ENCODE measurements at places on chromosomes 7 and 10. TPM values are rescaled to one million over a fixed set of nuclear protein-coding genes. Genes with fewer than 3 reads are reported as not detected.

The TWIST1 gene
- 0.55 TPM for total RNA-seq

GRCh38 chr7:20283385-20283784, 47.3 kb upstream of the ITGB8 start:
- no peaks in the 10 kb centered on the region for H3K36me3 ChIP-seq
- H3K4me1 ChIP-seq: peaks cover 11% of the 10 kb centered on the region
- H3K27ac ChIP-seq: no peak overlapping the region
- no peak overlapping the region for H3K4me3 ChIP-seq
- peaks cover 3% of the 10 kb centered on the region for H3K27me3 ChIP-seq
- DNase-seq: no peak

DNA sequence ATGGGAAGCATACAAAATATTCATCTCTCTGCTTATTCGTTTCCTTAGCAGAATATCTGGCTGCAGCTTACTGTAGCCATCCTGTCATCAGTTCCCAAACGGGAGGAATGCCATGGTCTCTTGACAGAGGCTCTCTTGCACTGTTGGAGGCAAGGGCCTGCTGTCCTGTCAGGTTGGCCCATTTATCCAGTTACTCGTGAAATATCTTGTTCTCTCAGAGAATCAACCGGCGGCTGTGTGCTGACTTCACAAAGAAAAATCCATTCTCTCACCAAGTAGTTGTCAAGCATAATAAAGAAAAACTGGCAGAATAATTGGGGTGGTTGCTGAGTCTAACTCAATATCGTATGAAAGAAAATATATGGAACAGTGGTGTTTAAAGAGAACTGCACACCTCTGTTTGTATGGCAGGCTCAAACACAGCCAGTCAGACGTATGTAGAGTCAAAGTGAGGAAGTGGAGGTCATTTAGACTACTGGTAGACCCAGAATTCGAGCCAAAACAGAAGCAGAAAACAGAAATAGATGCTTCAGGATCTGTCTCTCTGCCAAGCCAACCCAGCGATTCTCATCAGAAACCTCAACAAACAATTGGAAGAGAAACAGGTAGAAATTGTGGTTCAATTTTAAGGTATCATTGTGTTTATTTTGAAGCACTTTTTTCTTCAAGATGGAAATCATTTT, 349.2 kb upstream of the PRKCQ start:
- peaks cover 30% of the 10 kb centered on the region for H3K36me3 ChIP-seq
- peak overlapping the region; percentile 100 for H3K27ac ChIP-seq
- peak overlapping the region; percentile 23 for H3K4me3 ChIP-seq
- peaks cover 57% of the 10 kb centered on the region for H3K4me1 ChIP-seq
- DNase-seq: no peak

GRCh38 chr7:3164380-3164792, 120.7 kb upstream of the CARD11 start:
- no peak overlapping the region for H3K4me3 ChIP-seq
- peaks cover 6% of the 10 kb centered on the region for H3K4me1 ChIP-seq
- H3K27me3 ChIP-seq: peaks cover 27% of the 10 kb centered on the region
- H3K36me3 ChIP-seq: no peaks in the 10 kb centered on the region
- no peak overlapping the region for H3K27ac ChIP-seq

DNA sequence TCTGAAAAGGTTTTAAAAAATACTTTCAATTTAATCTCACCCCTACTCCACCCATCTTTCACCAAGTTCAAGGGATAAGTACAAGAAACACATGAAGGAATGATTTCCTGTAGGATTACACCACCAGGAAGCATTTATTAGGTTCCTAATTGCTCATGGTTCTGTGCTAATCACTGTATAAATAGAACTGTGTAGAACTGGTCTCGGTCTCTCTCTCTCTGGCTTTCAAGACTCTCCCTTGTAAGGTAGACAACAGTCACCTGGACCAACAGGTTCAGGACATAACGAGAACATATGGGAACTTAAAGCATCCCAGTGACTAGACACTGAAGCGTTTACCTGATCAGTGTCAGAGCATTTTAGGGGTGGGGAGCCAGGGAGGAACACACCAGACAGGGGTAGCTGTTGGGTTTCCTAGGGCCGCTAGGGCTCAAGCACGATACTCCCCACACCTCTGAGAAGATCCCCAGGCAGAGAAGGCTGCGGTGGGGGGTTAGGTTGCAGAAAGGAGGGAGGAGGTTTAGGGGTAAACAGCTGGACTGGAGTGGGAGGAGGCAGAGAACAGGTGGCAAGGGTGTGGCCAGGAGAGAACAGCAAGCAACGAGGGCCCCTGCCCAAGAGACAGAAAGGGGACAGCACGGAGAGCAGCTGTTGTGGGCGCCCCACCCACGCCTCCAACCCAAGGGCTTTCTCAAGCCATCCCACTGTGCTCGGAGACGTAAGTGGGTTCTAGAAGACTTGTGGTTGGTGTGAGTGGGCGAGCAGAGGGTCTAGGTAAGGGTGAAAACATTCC, 52.5 kb upstream of the USP6NL start:
- H3K36me3 ChIP-seq: no peaks in the 10 kb centered on the region
- H3K4me1 ChIP-seq: peaks cover 7% of the 10 kb centered on the region
- no peak overlapping the region for H3K27ac ChIP-seq
- H3K4me3 ChIP-seq: no peak overlapping the region
- no peak for DNase-seq

DNA sequence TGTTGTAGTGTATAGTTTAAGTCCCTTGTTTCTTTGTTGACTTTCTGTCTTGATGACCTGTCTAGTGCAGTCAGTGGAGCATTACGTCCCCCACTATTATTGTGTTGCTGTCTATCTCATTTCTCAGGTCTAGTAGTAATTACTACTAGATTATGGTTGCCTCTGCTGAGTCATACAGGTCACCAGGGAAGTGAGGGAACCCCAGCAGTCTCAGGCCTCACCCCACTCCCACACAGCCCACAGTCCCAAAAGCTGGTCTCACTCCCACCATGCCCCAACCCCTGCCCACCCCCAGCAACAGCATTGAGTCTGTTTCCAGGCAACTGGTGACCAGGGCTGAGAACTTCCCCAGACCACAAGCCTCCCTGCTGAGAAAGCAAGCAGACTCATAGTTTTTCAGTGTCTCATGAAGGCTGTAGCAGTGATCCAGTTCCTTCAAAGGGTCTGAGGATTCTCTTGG, 88.0 kb downstream of the PLXDC2 start:
- no peak for DNase-seq
- H3K36me3 ChIP-seq: no peaks in the 10 kb centered on the region
- no peaks in the 10 kb centered on the region for H3K27me3 ChIP-seq
- H3K4me1 ChIP-seq: no peaks in the 10 kb centered on the region

- peaks cover 3% of the 10 kb centered on the region for H3K4me1 ChIP-seq
- DNase-seq: no peak
- H3K36me3 ChIP-seq: no peaks in the 10 kb centered on the region
- no peak overlapping the region for H3K4me3 ChIP-seq
Observed at GRCh38 chr7:37770838-37771237, 77.6 kb upstream of the NME8 start.

DNA sequence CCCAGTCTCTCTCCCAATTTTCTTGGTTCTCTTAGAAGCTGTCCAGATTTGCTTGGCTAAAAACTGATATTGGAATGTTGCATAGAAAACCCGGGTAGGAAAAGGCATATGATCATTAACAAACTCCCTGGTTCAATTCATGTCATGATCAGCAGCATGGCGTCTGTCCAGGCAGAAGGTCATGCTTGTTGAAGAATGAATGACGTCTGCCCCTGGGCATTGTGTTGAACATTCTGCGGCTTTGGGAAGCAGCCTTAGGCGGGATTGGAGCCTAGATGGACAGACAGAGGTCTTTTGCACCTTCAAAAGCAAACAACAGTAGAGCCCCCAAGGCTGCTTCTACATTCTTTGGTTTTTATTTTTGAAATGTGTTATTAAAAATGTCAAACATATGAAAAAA, 7.7 kb upstream of the MINDY3 start:
- H3K4me1 ChIP-seq: no peaks in the 10 kb centered on the region
- no peak for DNase-seq
- no peak overlapping the region for H3K27ac ChIP-seq
- H3K4me3 ChIP-seq: no peak overlapping the region
- no peaks in the 10 kb centered on the region for H3K36me3 ChIP-seq

- peaks cover 35% of the 10 kb centered on the region for H3K27me3 ChIP-seq
- no peak overlapping the region for H3K4me3 ChIP-seq
- no peak overlapping the region for H3K27ac ChIP-seq
- H3K36me3 ChIP-seq: no peaks in the 10 kb centered on the region
Observed at GRCh38 chr10:120948889-120949608, 97.9 kb downstream of the WDR11 start.

The OPN1SW gene
- total RNA-seq: not detected

DNA sequence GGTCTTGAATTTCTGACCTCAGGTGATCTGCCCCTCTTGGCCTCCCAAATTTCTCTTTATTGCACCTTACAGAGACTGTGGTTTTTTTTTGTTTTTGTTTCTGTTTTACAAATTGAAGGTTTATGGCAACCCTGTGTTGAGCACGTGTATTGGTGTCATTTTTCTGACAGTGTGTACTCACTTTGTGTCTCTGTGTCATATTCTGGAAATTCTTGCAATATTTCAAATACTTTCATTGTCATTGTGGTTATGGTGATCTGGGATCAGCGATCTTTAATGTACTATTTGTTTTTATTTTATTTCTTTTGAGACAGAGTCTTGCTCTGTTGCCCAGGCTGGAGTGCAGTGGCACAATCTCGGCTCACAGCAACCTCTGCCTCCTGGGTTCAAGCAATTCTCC, 89.8 kb downstream of the PRTFDC1 start:
- H3K4me1 ChIP-seq: peaks cover 39% of the 10 kb centered on the region
- no peak overlapping the region for H3K27ac ChIP-seq
- peaks cover 5% of the 10 kb centered on the region for H3K36me3 ChIP-seq

DNA sequence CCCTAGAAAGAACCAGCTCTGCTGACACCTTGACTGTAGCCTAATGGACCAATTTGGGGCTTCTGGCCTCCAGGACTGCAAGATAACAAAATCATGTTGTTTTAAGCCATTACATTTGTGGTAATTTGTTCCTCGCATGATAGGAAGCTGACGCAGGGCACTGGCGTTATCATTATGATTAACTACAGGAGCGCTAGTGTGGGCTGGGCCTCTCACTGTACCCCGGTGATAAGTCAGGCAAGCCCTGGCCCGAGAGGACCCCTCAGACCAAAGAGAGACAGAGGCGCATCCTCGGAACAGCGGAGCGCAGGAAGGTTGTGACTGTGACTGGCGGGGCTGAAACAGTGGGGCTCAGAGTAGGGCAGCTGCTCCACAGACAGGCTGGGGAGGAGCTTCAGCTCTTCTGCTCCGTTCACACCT, 150.3 kb upstream of the CHST15 start:
- H3K4me1 ChIP-seq: no peaks in the 10 kb centered on the region
- DNase-seq: no peak
- no peak overlapping the region for H3K4me3 ChIP-seq
- no peaks in the 10 kb centered on the region for H3K27me3 ChIP-seq

DNA sequence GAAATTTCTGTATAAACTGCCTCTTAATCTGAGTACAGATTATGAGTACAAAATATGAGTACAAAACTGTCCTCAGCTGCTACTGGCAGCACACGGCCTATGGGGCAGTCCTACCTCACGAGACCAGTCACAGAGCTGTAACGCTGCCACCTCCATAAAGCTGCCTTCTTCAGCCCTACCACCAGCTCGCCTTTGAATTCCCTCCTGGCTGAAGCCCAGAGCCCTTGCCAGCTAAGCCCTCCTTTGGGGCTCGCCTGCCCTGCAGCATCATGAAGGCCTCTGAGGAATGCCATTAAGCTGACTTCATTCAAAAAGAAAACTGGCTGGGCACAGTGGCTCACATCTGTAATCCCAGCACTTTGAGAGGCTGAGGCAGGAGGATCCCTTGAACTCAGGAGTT, 180.0 kb upstream of the SH2B2 start:
- H3K4me3 ChIP-seq: no peak overlapping the region
- H3K27ac ChIP-seq: no peak overlapping the region
- DNase-seq: no peak
- H3K27me3 ChIP-seq: no peaks in the 10 kb centered on the region
- H3K36me3 ChIP-seq: peaks cover 6% of the 10 kb centered on the region

DNA sequence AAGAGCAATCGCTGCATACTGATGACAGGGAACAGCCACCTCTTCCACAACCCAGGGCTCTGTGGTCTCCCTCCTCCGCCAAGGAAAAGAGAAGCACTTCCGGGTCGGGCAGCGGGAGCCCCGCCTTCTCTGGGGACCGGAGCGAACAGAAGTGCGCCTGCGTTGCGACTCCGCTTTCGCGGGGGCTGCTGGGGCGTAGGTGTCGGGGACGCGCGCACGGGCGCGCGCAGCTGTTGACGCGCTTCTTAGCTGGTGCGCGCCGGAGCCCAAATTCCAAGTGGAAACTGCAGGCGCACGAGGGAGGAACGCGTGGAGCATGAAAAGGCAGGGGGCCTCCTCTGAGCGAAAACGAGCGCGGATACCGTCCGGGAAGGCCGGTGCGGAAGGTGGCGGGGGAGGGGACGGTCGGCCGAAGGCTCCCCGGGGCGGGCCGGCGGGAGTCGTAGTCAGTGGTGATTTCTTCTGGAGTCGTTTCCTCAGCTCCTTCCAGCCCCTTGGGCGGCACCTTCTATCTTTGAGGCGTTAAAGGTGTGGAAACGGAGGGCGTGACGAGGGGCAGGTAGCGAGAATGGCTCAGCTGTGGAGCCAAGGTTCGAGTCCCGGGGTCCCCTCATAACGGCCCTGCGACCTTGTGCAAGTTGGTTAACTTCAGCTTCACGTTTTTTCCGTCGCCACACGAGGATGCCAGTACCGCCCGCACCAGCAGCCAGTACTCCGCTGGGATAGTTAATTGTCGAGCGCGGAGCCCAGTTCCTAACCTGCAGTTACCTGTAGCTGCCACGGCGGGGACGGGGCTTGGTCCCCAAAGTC, at the start of the genes COX15 and CUTC:
TSS of gene COX15 (minus strand) at position 95 of the 810 bp plus-strand sequence. CDS start at position 17, 78 bp downstream.
TSS of gene CUTC (plus strand) at position 202 of the 810 bp plus-strand sequence. CDS start at position 317, 115 bp downstream.
- peaks cover 26% of the 10 kb centered on the region for H3K4me1 ChIP-seq
- peak within 1 kb of the TSS; percentile 99 for H3K27ac ChIP-seq
- DNase-seq: peak; percentile 97
- peaks cover 36% of the 10 kb centered on the region for H3K36me3 ChIP-seq
- no peaks in the 10 kb centered on the region for H3K27me3 ChIP-seq

GRCh38 chr7:1951159-1951536, 281.1 kb downstream of the ELFN1 start:
- DNase-seq: peak; percentile 68
- peaks cover 10% of the 10 kb centered on the region for H3K4me1 ChIP-seq
- H3K27me3 ChIP-seq: no peaks in the 10 kb centered on the region
- no peaks in the 10 kb centered on the region for H3K36me3 ChIP-seq

DNA sequence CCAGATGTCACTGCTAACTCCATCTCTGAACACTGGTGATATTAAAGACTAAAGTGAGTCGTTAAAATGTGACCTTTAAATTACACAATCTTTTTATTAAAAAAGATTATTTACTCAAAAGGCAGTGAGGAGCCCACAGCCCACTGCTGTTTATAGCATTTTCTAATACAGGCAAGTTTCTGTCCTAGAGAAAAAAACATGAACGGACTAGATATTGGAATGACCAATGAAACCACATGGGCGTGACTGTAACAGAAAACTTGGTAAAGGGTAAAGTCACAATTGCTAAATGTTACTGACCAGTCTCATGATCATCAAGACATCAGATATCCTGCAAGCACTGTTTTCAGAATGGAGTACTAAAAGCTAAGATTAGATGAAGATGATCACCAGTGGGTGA, 78.7 kb downstream of the FEZF1 start:
- no peak overlapping the region for H3K4me3 ChIP-seq
- no peak for DNase-seq
- H3K27ac ChIP-seq: no peak overlapping the region
- H3K4me1 ChIP-seq: no peaks in the 10 kb centered on the region
- H3K36me3 ChIP-seq: no peaks in the 10 kb centered on the region

The HABP2 gene
- not detected for total RNA-seq
